ENCODE measurements at places on chromosomes 11 and 22.
A peak's percentile ranks its signal among the peaks of the same experiment; 100 is the strongest.

DNA sequence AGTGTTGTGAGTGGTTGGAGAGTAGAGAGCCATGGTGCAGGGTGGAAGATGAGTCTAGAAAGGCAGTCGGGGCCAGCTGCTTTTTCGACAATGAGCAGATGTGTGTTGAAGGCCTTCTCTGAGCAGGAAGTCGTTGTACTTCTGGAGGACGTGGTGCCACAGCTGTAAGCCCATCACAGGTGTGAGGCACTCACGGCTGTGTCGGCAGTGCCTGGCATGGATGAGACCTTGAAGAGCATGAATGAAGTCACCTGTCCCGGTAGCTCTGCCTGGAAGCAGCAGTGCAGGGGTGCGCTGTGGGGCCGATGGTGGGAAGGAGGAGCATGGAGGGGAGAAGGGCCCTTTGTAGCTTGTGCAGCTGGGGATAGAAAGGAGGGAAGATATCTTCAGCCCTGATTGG lies 165.2 kb downstream of the PKNOX2 start:
- DNase-seq, result no peak

DNA sequence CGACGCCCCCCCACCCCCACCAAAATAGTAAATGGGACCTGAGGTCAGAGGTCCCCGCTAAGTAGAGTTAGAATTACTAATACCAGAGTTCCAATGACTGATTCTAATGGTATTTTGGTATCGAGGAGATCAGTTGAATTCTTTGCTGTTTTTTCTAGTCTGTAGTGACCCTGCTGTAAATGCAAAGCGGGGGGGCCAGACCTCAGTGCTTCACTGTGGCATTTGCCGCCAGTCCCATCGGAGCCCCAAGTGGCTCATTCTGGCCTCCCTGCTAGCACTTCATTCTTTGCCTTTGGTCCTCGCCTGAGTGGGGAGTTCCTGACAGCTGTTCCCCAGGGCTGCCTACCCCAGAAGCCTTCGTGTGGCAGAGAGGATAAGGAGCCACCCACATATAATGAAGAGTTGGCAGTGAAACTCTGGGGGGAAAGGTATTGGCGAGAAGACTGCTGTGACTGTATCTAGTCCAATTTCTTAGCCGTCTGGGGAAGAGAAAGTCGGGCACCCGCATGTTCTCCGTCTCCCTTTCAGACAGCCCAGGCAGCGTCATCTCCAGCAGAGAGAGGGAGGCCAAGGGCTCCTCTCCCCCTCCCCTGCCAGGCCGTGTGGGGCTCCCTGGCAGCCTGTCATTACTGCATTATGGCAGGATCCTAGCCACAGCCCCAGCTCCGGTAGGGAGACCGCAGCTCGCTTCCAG lies 19.4 kb upstream of the CABP7 start:
- no peak for DNase-seq

GRCh38 chr22:43343262-43343669 lies at the start of gene SCUBE1:
Gene SCUBE1 (minus strand): TSS chr22:43343372. CDS start chr22:43343261, 111 bp downstream.
- DNase-seq, result peak; percentile 87

DNA sequence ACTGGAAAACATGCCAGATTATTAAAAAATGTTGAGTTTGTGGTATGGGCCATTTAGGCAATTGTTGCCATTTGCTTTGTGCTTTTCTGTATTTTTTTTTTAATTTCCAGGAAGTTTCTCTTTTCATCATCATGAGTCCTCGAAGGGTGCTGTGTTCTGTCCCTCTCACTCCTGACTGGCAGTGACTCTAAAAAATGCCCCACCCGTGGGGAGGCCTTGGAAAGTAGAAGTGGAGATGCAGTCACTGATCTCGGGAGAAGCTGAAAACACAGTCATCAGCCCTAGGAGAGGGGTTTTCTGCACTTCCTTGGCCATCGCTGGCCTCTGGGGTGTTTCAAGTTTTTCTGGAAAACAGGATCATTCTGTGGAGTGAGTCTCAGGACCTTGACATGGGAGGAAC lies 98.5 kb upstream of the GRK3 start:
- DNase-seq, result peak; percentile 32

GRCh38 chr11:128282053-128282452 lies 305.3 kb downstream of the ETS1 start:
- DNase-seq, result no peak

DNA sequence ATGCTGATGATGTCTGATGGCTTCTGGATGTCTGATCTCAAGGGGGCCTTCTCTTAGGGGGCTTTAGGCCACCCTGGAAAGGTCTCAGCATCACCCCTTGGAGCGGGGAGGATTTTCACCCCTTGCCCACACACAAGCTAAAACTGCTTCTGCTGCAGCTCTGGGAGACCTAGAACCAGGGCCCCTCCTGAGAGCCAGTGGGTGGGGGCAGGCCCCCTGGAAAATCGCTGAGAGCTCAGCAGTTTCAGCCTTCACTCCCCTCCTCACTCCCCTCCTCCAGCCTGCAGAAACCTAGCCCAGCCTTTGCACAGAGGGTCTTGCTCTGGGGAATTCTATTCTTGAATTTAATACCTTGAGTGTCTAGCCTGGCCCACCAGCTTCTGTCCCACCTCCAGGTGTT lies 17.2 kb downstream of the CD6 start:
- DNase-seq, result no peak

- DNase-seq, result peak; percentile 49
Measured at GRCh38 chr11:118870396-118871343, 13.0 kb upstream of the CXCR5 start.

- peak; percentile 49 for DNase-seq
Measured at GRCh38 chr11:123233280-123233974, 38.4 kb upstream of the CLMP start.

DNA sequence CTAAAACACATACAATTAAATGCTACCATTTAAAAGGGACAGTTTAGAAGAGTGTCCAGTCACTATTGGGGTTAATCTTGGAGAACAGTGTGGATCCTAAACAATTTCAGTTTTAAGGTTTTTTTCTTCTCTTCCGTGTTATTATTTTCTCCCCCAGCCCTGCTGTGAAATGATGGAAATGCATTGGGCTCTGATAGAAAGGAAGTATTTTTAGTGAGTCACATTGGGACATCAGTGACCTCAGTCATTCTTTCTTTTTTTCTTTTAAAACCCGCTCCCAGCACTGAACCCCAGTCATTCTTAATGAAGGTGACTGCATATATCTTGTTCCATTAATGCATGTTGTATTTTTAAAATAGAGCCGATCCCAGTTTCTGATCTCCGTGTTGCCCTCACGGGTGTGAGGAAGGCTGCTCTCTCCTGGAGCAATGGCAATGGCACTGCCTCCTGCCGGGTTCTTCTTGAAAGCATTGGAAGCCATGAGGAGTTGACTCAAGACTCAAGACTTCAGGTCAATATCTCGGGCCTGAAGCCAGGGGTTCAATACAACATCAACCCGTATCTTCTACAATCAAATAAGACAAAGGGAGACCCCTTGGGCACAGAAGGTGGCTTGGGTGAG lies 93.2 kb upstream of the OR4B1 start:
- no peak for DNase-seq

DNA sequence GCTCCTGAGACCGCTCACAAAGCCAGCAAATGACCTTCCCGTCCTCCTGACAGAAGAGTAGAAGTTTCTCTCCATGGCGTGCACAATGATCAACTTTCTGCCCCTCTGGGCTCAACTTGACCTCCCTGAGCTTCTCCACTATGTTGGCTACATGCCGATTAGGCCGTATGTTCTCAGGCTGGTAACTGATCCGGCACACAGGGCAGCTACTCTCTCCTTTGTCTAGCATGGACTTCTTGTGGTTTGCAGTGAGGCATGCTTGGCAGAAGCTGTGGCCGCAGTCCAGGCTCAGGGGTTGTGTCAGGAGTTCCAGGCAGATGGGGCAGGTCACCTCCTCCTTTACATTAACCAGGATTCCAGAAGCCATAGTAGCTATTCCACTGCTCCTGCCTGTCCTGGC lies 5.1 kb downstream of the TRIM5 start:
- DNase-seq, result no peak

GRCh38 chr11:81342966-81343365 lies 1390.7 kb downstream of the FAM181B start:
- no peak for DNase-seq

- peak; percentile 55 for DNase-seq
Measured at GRCh38 chr22:39268645-39269044, 23.9 kb upstream of the PDGFB start.

GRCh38 chr11:64745189-64745520 lies 1.2 kb upstream of the RASGRP2 start:
- peak; percentile 44 for DNase-seq

GRCh38 chr11:8243458-8243857 lies 20.2 kb downstream of the LMO1 start:
- no peak for DNase-seq

GRCh38 chr11:133896642-133897330 lies 51.5 kb upstream of the SPATA19 start:
- DNase-seq, result no peak

- no peak for DNase-seq
Measured at GRCh38 chr22:50527921-50528681, 1.7 kb downstream of the TYMP start.

- DNase-seq, result no peak
Measured at GRCh38 chr11:11978792-11979487, 29.5 kb downstream of the DKK3 start.

DNA sequence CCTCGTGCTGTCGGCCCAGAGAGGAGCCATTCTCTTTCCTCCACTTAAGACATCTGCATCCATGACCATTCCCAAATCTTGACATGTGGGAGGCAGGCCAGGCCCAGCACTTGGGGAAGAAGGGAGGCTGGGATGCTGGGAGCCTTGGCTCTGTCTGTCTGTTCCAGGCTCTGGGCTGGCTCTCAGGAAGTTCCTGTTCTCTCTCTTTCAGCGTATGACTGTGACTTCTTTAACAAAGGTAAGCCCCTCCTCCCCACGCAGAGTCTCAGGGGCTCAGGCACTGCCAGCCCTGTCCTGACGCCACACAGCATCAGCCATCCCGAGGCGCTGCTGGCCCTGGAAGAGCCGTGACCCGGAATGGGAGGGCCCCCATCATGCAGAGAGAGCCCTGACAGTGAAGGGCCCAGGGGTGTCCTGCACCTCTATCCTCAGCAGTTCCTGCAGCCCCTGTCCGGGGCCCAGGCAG lies 52.4 kb downstream of the OTOG start:
- DNase-seq, result no peak

- peak; percentile 69 for DNase-seq
Measured at GRCh38 chr11:62544581-62545436, 1.8 kb downstream of the AHNAK start.

GRCh38 chr11:59967677-59968394 lies 4.0 kb downstream of the OOSP4A start:
- DNase-seq, result no peak

DNA sequence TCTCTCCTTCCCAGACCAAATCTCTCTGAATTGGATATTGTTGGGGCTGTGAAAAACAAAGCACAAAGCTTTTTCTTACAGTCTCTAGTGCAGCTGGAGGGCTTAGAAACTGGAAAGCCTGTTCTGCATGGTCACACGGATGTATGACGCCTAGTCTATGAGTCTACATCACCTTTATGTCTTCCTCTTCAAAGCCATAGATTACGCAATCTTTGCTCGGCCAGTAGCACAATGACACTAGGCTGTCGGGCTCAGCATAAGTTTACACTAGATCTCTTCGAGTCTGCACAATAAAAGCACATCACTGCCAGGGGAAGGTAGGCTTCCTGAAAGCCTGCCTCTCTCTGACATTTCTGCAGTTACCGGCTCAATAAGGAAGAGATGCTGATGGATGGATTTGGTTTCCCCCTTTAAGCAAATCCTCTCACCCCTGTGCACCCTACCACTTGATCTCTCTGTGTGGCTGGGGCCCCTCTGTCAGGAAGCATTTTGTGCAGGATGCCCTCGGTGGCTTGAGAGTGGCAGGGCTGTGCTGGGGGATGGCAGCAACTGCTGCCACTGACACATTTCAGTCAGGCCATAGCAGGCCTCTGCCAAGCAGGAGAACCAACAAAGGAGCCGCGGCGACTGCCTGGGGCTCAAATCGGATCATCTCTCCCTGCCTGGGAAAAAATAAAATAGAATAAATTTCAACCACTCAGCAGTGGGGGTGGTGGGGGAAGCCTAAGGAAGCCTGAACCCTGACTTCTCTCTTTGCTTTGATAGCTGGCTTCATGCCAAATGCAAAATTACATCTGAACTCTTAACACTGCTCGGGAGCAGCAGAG lies 1272.8 kb downstream of the LRRC4C start:
- no peak for DNase-seq

- DNase-seq, result peak; percentile 26
Measured at GRCh38 chr11:122069707-122070360, 46.2 kb downstream of the BLID start.

DNA sequence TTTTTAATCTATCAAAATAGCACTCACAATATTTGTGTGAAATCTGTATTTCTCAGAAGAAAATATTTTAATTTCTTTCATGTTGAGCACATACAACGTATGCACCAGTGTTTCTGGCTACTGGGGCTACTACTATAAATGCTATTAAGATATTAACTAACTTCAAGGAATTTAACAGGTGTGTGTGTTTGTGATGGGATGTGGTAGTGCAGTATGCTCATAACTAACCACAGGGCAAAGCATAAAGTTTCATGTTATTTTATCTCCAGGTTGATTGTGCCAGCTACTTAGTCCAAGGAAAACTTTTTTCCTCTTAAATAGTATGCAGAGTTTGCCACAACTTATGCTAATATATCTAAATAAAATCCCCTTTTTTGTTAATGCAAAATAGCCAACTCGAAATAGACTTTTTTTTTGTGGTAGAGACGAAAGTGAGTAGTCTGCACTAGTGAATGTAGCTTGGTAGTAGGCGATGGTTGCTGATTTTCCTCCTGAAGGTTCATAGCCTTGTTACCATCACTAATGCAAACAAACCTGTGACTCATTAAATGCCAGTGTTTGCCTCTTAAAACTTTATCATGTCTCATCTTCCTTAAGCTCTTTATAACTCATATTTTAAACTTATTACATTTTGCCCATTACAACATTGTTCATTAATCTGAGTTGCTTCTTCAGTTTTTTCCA lies 565.5 kb upstream of the ANO3 start:
- DNase-seq, result no peak

- DNase-seq, result peak; percentile 91
Measured at GRCh38 chr11:62542750-62543567, 3.6 kb downstream of the AHNAK start.

- peak; percentile 68 for DNase-seq
Measured at GRCh38 chr11:112128483-112129121, 35.3 kb downstream of the IL18 start.

- DNase-seq, result no peak
Measured at GRCh38 chr22:38930512-38930911, 26.9 kb upstream of the APOBEC3A start.

GRCh38 chr11:67299471-67300191 lies 3.7 kb upstream of the SSH3 start:
- no peak for DNase-seq

DNA sequence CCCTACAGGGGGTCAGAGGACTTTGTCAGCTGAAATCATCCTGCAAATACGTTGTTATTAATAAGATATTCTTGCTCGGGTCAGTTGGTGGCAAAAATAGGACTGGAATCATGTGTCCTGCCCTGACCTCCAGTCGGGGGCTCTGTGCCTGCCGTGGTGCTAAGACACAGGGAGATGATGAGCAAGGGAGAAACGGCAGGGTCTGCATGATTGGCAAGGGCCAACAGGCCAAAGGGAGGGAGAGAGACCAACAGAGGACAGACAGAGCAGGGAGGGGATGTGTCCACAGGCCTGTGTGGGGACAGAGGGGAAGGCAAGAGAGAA lies 10.4 kb upstream of the TSKU start:
- DNase-seq, result no peak

- peak; percentile 62 for DNase-seq
Measured at GRCh38 chr22:23402275-23403151, 177.6 kb downstream of the IGLL1 start.

All from suppressor macrophage treated with lipopolysaccharide for 1 hour (primary cell).